ENCODE measurements at places on chromosomes 2 and 18. TPM values are rescaled to one million over a fixed set of nuclear protein-coding genes. Genes with fewer than 3 reads are reported as not detected.

CHRNG gene
- total RNA-seq = not detected

GPR45 gene
- total RNA-seq = not detected

RNF152 gene
- 83.6 TPM for total RNA-seq

STPG4 gene
- total RNA-seq = under 0.01 TPM

ZNF385B gene
- total RNA-seq = not detected

CDH7 gene
- total RNA-seq = not detected

FZD7 gene
- total RNA-seq = under 0.01 TPM

LRRFIP1 gene
- total RNA-seq = 114 TPM

SPC25 gene
- 1.4 TPM for total RNA-seq

TRMT61B gene
- total RNA-seq = 9.4 TPM

CTDP1 gene
- total RNA-seq = 27.7 TPM

SPP2 gene
- total RNA-seq = not detected

DCAF17 gene
- total RNA-seq = 12.5 TPM

INPP5D gene
- total RNA-seq = 29.4 TPM

MC2R gene
- not detected for total RNA-seq

ALPP gene
- total RNA-seq = not detected

ABCA12 gene
- total RNA-seq = not detected

FSIP2 gene
- total RNA-seq = under 0.01 TPM
